HTR-8/SVneo (cell line): ENCODE measurements at places on chromosomes 12 and 14.
A peak's percentile ranks its signal among the peaks of the same experiment; 100 is the strongest.

GRCh38 chr12:24664161-24664880 lies 284.6 kb downstream of the BCAT1 start:
- DNase-seq, result no peak

- no peak for DNase-seq
Observed at GRCh38 chr12:65929641-65930040, 105.4 kb downstream of the HMGA2 start.

GRCh38 chr12:25558586-25558985 lies 5.5 kb upstream of the LMNTD1 start:
- no peak for DNase-seq

GRCh38 chr12:121939186-121939585 lies 20.8 kb downstream of the CFAP251 start:
- no peak for DNase-seq

- peak; percentile 31 for DNase-seq
Observed at GRCh38 chr14:32077081-32078022, at the start of gene ARHGAP5. Gene ARHGAP5 (plus strand): TSS chr14:32077304. CDS start chr14:32090670, 13,366 bp downstream.

- peak; percentile 41 for DNase-seq
Observed at GRCh38 chr14:35355981-35356841, 48.3 kb downstream of the NFKBIA start.

DNA sequence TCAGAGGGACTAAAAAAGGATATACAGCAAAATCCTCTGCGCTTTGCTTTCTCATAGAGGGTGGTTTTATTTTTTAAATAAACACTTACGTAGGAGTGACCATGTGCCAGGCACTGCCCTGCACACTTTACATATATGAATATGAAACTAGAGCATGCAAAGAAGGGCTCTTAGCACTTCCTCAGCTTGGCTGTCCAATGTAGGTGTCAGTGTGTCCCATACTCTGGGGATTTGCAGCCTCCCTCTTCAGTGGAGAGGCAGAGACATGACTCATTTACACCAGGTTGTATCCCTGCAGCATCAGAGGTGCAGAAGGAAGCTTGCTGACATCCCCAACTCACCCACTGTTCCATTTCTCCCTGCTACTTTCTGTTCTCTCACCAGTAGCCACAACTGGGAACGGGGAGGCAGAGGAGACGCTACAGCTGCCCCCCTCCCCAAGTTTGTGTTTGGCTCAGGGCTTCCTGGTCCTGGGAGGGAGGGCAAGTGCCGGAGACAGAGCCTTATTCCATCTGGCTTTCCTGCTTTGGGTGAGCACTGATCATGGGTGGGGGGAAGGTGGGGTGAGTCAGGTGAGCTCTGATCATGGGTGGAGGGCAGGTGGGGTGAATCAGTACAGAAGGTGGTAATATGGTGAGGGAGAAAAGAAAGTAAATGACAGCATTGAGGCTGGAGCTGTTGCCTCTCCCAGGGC lies 4.9 kb upstream of the KRT5 start:
- DNase-seq, result no peak

- no peak for DNase-seq
Observed at GRCh38 chr14:81582420-81582819, 48.8 kb upstream of the SEL1L start.

DNA sequence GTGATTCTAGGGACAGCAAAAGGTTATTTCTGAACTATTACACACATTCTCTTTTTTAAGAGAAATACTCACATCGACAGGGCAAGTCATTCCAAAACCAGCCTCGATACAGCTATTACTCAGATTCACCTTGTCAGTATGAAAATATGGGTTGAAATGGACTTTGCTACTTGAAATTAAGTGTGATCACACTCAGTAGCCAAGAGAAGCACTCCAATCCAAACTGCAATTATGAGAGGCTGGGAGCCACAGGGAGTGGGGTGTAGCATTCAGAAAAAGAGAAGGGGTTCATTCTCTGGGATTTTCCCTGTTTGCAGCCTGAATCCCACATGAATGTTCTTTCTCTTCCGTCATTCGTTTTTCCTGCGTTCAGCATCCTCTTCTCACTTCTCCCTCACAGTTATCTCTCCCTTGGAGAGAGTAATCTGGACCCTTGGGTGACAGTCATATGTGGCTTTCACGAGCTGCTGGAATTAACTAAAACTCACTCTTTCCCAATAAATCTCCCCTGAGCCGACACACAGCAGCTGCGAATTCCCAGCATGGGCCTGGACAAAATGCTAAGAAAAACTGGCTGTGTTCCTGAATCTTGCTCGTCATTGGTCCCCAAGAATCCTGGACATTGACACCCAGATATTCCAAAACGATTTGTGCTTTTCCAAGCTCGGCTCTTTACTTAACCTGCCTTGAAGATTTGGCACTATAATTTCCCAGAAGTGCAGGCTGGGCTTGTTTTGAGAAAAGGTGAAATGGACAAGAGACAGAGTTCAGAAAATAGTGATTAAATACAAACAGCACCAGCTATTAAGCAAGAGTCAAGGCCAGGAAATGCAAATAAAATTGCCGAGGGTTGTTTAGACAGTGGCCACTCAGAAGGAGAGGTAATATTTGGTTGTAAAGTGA lies 199.5 kb upstream of the PLEKHG7 start:
- no peak for DNase-seq

GRCh38 chr12:124563401-124563800 lies 4.0 kb downstream of the NCOR2 start:
- no peak for DNase-seq

DNA sequence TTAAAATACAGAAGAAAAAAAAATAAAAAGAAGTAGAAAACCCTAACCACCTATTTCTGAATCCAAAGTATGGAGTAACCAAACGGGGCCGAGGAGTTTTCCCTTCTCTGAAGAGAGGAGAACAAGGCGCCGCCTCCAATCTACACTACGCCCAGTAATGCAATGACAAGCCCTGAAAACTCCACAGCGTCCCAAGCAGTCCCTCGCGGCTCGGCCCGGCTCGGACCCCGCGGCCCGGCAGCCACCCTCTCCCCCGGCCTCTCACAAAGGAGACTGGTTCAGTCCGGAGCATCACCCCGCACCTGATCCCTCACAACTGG lies 371 bp downstream of the CHD8 start:
- DNase-seq, result no peak

- no peak for DNase-seq
Observed at GRCh38 chr14:22767323-22767589, 768 bp downstream of the OXA1L start.
